ENCODE measurements at places on chromosomes 7 and 10. TPM values are rescaled to one million over a fixed set of nuclear protein-coding genes. Genes with fewer than 3 reads are reported as not detected.
A peak's percentile ranks its signal among the peaks of the same experiment; 100 is the strongest.

GRCh38 chr10:75916906-75917305 is 485.5 kb downstream of the LRMDA start:
- no peaks in the 10 kb centered on the region for H3K36me3 ChIP-seq
- H3K4me3 ChIP-seq, result no peak overlapping the region
- no peak overlapping the region for H3K27ac ChIP-seq
- H3K27me3 ChIP-seq, result no peaks in the 10 kb centered on the region

Gene VIPR2
- total RNA-seq, result 10.9 TPM

GRCh38 chr10:97140049-97140846 is 45.5 kb downstream of the SLIT1 start:
- no peak for DNase-seq
- no peak overlapping the region for H3K27ac ChIP-seq
- no peaks in the 10 kb centered on the region for H3K4me1 ChIP-seq
- H3K27me3 ChIP-seq, result no peaks in the 10 kb centered on the region
- H3K4me3 ChIP-seq, result no peak overlapping the region
- H3K36me3 ChIP-seq, result no peaks in the 10 kb centered on the region

Gene RARRES2
- total RNA-seq, result 278 TPM

Gene SLC29A4
- total RNA-seq, result 15.7 TPM

DNA sequence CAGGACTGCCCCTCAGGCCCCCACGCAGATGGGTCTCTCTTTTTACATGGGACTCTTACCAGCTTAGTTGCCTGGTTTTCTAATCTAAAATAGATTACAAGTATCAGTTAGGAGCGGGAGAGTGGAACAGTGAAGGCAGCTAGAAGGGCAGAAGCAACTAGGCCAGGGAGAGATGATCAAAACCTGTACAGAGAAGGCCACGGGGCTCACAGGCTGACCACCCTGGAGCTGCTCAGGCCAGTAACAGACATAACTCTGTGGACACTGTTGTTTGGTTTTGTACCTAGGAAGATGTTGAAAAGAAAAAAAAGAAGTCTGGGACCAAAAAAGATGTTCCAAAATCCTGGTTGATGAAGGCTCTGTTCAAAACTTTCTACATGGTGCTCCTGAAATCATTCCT is 16.5 kb downstream of the ABCC2 start:
- no peaks in the 10 kb centered on the region for H3K36me3 ChIP-seq
- no peak for DNase-seq
- no peaks in the 10 kb centered on the region for H3K4me1 ChIP-seq
- H3K4me3 ChIP-seq, result no peak overlapping the region

- no peak overlapping the region for H3K27ac ChIP-seq
- DNase-seq, result no peak
- H3K4me3 ChIP-seq, result no peak overlapping the region
These were observed 23.7 kb upstream of the CAMK2B start for GRCh38 chr7:44348851-44349781.

DNA sequence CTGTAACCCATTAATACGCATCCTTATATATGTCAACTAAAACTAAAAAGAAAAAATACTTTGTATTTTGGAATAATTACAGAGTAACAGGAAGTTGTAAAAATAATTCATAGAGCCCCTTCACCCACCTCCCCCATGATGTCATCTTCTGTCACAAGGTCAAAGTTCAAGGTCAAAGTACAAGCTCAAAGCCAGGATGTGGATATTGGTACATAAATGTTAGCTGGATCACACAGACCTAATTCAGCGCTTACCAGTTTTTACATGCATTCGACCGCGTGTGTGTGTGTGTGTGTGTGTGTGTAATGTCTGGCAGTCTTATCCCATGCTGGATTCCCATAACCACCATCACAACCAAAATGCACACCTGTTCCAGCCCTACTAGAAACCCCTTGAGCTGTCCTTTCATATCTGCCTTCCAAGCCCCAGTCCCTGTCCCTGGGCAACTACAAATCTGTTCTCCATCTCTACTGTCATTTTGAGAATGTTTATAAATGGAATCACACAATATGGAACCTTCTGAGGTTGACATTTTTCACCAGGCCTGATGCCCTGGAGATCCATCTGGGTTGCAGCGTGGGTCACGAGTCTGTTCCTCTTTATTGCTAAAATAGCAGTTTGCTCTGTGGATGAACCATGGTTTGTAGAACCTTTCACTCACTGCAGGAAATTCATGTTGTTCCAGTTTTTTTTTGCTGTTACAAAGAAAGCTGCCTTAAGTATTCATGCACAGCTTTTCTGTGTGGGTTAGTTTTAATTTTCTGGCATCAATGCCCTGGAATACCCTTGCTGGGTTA is 153.6 kb upstream of the PITRM1 start:
- H3K36me3 ChIP-seq, result no peaks in the 10 kb centered on the region
- no peak for DNase-seq
- no peaks in the 10 kb centered on the region for H3K27me3 ChIP-seq
- H3K27ac ChIP-seq, result no peak overlapping the region
- H3K4me1 ChIP-seq, result no peaks in the 10 kb centered on the region
- no peak overlapping the region for H3K4me3 ChIP-seq

DNA sequence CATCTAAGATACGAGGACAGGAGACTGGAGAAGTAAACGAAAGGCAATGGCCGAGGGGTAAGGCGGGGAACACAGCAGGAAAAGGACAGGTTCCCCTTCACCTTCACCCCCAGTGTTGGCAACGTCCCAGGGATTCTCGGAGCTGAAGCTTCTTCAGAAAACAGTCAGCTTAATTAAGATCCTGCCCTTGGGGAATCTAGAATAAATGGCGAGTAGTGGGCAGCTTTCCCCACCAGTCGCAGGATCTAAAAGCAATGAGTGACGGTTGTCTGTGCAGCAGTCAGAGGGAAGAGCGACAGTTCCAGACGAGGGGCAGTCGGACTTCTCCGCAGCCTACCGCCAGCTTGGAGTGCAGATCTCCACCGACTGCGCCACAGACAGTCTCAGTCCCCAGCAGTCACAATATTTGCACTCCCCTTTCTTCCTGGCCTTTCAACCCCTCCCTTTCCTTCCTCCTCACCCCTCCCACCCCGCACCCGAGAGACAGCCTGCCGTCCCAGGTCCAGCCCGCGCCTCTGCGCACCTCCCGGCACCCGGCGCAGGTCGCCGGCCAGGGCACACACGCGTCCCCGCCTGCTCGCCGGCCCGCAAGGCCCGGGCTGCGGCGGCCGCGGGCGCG is 10.9 kb upstream of the SP8 start:
- peaks cover 36% of the 10 kb centered on the region for H3K27me3 ChIP-seq
- peak overlapping the region; percentile 26 for H3K4me3 ChIP-seq
- peak; percentile 42 for DNase-seq

Gene NPFFR1
- total RNA-seq, result under 0.01 TPM

GRCh38 chr10:100043344-100043743 is 33.6 kb upstream of the DNMBP start:
- no peaks in the 10 kb centered on the region for H3K4me1 ChIP-seq
- H3K36me3 ChIP-seq, result no peaks in the 10 kb centered on the region
- no peak for DNase-seq
- H3K27me3 ChIP-seq, result no peaks in the 10 kb centered on the region

- no peak overlapping the region for H3K4me3 ChIP-seq
- no peaks in the 10 kb centered on the region for H3K4me1 ChIP-seq
- DNase-seq, result no peak
- H3K27ac ChIP-seq, result no peak overlapping the region
- H3K36me3 ChIP-seq, result no peaks in the 10 kb centered on the region
- no peaks in the 10 kb centered on the region for H3K27me3 ChIP-seq
These were observed 217.7 kb downstream of the PRKG1 start for GRCh38 chr10:51291961-51292360.

DNA sequence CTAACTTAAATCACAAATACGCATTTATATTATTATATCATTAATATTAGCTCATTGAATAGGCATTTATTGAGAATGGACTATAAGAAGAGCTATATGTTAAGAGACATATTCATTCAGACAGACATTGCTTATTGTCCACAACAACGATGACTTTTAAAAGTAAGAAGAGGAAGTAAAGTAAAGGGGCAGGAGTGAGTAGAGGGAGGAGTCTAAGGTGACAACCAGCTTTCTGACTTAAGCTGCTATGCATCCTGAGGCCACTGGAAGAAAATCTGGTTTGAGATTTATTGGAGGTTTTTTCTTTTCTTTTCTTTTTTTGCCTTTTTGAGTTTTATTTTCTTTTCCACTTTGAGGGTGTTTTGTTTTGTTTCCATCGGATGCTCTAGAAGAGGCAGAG is 723.5 kb downstream of the GRM8 start:
- H3K27me3 ChIP-seq, result no peaks in the 10 kb centered on the region
- no peaks in the 10 kb centered on the region for H3K4me1 ChIP-seq
- no peak overlapping the region for H3K27ac ChIP-seq
- H3K4me3 ChIP-seq, result no peak overlapping the region

Gene ING3
- total RNA-seq, result 8.6 TPM

Gene CCT6A
- 41.9 TPM for total RNA-seq

Gene CALCR
- total RNA-seq, result not detected
